ENCODE measurements at places on chromosomes 11 and 22.
A peak's percentile ranks its signal among the peaks of the same experiment; 100 is the strongest.

GRCh38 chr22:50325444-50326224 lies 1.2 kb downstream of the DENND6B start:
- DNase-seq, result no peak

DNA sequence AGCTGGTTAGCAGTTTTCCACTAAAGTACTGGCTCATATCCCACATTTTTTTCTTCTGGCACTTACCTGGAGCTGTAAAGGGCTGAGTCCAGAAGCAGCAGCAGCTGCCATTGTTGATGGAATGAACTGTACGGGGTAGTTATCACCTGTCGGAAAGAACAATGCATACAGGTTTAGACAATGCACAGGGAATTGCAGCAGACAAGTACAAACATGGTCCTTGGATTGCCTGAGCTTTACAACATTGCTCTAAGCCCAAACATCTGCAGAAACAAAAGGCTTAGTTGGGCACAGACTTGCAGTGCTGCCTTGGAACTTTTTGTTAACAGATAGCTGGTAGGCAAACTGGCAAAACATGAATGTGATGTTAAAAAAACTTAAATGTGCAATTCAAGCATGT lies 258.8 kb downstream of the SOX6 start:
- no peak for DNase-seq

DNA sequence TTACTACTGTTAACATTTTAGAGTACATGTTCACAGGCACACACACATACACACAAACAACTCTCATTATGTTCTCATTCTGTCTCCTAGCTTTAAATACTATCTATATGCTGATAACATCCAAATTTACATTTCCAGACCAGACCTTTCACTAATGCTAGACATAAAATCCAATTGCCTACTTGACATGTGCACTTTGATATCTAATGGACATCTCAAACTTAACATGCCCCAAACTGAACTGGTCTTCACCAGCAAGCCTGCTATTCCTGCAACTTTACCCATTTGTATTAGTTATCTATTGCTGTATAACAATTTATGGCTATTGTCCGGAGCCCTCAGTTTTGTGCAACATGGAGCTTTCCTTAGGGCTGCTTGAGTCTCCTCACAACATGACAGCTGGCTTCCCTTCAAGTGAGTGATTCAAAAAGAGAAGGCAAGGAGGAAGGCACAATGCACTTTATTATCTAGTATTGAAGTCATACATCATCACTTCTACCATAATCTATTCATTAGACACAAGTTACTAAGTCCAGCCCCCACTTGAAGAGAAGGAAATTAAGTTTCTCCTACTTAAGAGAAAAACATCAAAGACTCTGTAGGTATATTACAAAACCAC lies 3.0 kb downstream of the SLC36A4 start:
- DNase-seq, result no peak

GRCh38 chr11:65528819-65529350 lies 4.0 kb downstream of the SCYL1 start:
- DNase-seq, result no peak

GRCh38 chr11:43736502-43737200 lies 56.1 kb downstream of the HSD17B12 start:
- peak; percentile 38 for DNase-seq

- no peak for DNase-seq
These were observed 60.3 kb downstream of the NECTIN1 start for GRCh38 chr11:119668676-119669075.

- DNase-seq, result peak; percentile 9
These were observed at the start of gene JHY for GRCh38 chr11:122882189-122882856. Gene JHY, plus strand, starts transcription at chr11:122882759. Its CDS starts 3,091 bp downstream, at chr11:122885850.
